Tibial artery (tissue), 4 donors: ENCODE measurements at places on chromosomes 13 and 19.

- H3K4me1 ChIP-seq, result no peaks in the 10 kb centered on the region
- H3K27ac ChIP-seq, result no peak overlapping the region
- no peaks in the 10 kb centered on the region for H3K27me3 ChIP-seq
- no peaks in the 10 kb centered on the region for H3K36me3 ChIP-seq
Measured at GRCh38 chr19:440391-441212, 20.2 kb downstream of the SHC2 start.

- H3K27me3 ChIP-seq, result no peaks in the 10 kb centered on the region
- no peak for DNase-seq
- H3K36me3 ChIP-seq, result no peaks in the 10 kb centered on the region
- H3K4me3 ChIP-seq, result no peak overlapping the region
Measured at GRCh38 chr13:30107521-30108136, 199.7 kb downstream of the KATNAL1 start.

- H3K27ac ChIP-seq, result no peak overlapping the region
- H3K27me3 ChIP-seq, result no peaks in the 10 kb centered on the region
- H3K4me3 ChIP-seq, result no peak overlapping the region
- H3K4me1 ChIP-seq, result no peaks in the 10 kb centered on the region
Measured at GRCh38 chr13:75486146-75487062, 4.4 kb upstream of the TBC1D4 start.

GRCh38 chr19:2033825-2034159 is 17.3 kb downstream of the MKNK2 start:
- H3K4me1 ChIP-seq, result peaks cover 38% of the 10 kb centered on the region
- H3K27me3 ChIP-seq, result no peaks in the 10 kb centered on the region
- no peak overlapping the region for H3K4me3 ChIP-seq

GRCh38 chr13:27659145-27659865 is 37.6 kb downstream of the POLR1D start:
- no peaks in the 10 kb centered on the region for H3K27me3 ChIP-seq
- no peak for DNase-seq
- no peaks in the 10 kb centered on the region for H3K36me3 ChIP-seq
- H3K4me3 ChIP-seq, result no peak overlapping the region

DNA sequence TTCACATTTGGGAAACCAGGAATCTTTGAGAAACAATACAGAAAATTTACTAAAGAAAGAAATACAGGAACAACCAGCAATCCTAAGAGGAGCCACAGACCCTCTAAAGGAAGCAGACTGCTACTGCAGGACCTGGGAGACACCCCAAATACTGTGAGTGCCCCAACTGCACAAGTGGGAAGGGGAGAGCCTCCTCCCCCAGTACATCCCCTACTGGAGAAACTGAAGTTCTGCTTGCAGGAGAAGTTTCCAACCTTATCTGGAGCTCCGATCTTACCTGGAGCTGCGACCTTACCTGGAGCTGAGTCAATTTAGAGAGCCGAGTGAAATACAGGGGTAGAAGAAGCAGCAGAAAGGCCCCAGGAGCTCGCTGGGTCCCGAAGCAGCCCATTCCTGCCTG is 236.4 kb upstream of the SPRY2 start:
- no peaks in the 10 kb centered on the region for H3K27me3 ChIP-seq
- no peak overlapping the region for H3K4me3 ChIP-seq
- DNase-seq, result no peak
- H3K4me1 ChIP-seq, result no peaks in the 10 kb centered on the region

- H3K36me3 ChIP-seq, result peaks cover 5% of the 10 kb centered on the region
- no peak overlapping the region for H3K4me3 ChIP-seq
- H3K27ac ChIP-seq, result peak overlapping the region; percentile 99
Measured at GRCh38 chr19:13005861-13006370, 10.6 kb downstream of the NFIX start.

GRCh38 chr19:6540918-6541689 is 10.3 kb downstream of the TNFSF9 start:
- H3K4me1 ChIP-seq, result no peaks in the 10 kb centered on the region
- H3K36me3 ChIP-seq, result no peaks in the 10 kb centered on the region
- H3K27me3 ChIP-seq, result peaks cover 20% of the 10 kb centered on the region
- DNase-seq, result no peak

DNA sequence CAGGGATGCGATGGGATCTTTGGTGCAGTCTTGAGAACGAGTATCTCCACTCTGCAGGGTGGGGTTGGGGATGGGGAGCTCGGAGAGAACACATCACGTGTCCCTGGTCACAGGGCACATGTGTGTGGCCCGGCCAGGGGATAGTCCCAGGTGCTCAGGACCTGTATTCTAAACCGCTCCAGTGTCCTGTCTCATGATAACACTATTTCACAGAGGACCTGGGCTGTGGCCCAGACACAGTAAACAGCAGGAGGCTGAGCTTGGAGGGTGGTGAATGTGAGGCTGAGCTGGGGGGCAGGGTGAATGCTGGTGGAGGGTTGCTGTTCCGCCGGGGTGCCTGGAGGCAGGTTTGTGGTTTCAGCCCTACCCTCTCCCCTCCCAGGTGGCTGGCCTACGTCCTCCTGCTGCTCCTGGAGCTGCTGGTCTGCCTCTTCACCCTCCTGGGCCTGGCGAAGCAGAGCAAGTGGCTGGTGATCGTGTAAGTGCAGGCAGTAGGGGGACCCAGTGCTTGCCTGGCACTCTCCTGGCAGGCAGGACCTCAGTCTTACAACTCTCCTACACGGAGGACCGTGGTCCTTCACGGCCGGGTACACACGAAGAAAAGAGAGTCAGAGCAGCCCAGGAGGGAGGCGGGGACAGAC is 11.1 kb downstream of the TTYH1 start:
- peaks cover 71% of the 10 kb centered on the region for H3K27me3 ChIP-seq
- no peak overlapping the region for H3K27ac ChIP-seq
- H3K4me1 ChIP-seq, result peaks cover 12% of the 10 kb centered on the region
- no peak for DNase-seq

GRCh38 chr19:45791744-45792469 is 738 bp downstream of the DMWD start:
- H3K4me1 ChIP-seq, result peaks cover 17% of the 10 kb centered on the region
- H3K36me3 ChIP-seq, result peaks cover 42% of the 10 kb centered on the region
- no peak for DNase-seq
- H3K27ac ChIP-seq, result peak overlapping the region; percentile 75
- H3K4me3 ChIP-seq, result peak overlapping the region; percentile 62
- no peaks in the 10 kb centered on the region for H3K27me3 ChIP-seq

DNA sequence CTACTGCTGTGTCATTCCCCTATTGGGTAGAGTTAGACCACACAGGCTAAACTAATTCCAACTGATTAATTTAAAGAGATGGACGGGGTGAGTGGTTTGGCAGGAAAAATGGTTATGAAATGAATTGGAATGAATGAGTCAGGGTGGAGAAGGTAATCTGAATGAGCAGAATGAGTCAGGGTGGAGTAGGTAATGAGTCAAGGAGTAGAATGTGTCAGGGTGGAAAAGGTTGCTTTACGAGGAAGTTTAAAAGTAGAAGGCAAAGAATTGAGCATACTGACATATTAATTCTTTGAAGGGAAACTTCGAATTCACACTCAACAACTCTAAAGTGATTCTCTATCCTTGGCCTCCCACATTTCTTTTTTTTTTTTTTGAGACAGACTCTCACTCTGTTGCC is 12.7 kb upstream of the ZNF121 start:
- no peak overlapping the region for H3K4me3 ChIP-seq
- no peaks in the 10 kb centered on the region for H3K4me1 ChIP-seq
- no peaks in the 10 kb centered on the region for H3K27me3 ChIP-seq
- no peaks in the 10 kb centered on the region for H3K36me3 ChIP-seq

DNA sequence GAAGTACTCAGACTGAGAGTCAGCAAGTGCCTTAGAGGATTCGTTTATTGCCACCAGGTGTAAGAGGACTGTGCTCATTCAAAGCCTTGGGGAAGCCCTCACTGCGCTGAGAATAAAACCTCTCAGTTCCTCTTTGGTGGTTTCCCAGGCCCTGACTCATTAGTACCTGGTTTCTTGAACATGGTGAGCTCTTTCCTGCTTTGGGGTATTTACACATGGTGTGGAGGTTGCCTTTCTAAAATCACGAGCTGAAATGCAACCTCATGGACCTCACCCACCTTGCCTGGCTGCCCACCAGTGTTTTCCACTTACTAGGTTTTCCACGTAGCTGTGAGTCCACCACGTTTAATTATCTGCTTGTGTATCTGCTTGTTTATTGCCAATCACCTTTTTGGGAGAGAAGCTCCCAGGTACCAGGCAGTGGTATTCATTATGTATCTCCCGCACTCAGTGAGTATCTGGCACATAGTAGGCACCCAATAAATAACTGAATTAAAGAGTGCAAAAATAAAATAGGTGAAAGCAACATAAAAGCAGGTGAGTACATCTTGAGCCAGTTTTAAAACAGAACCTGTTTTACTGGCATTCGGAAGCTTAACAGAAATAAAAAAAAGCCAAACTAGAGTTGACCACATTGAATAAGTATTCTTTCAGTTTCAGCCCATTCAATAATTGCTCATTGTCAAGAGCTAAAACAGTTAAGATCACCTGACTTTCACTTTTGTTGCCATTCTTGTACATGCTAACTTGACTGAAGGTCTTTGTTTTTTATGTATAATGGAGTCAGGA is 533.0 kb downstream of the MYO16 start:
- no peak overlapping the region for H3K4me3 ChIP-seq
- H3K27ac ChIP-seq, result no peak overlapping the region
- no peaks in the 10 kb centered on the region for H3K27me3 ChIP-seq
- H3K36me3 ChIP-seq, result no peaks in the 10 kb centered on the region

GRCh38 chr13:49029570-49029969 is 53.9 kb downstream of the FNDC3A start:
- H3K27me3 ChIP-seq, result no peaks in the 10 kb centered on the region
- H3K36me3 ChIP-seq, result no peaks in the 10 kb centered on the region
- no peaks in the 10 kb centered on the region for H3K4me1 ChIP-seq
- no peak for DNase-seq
- H3K27ac ChIP-seq, result no peak overlapping the region

DNA sequence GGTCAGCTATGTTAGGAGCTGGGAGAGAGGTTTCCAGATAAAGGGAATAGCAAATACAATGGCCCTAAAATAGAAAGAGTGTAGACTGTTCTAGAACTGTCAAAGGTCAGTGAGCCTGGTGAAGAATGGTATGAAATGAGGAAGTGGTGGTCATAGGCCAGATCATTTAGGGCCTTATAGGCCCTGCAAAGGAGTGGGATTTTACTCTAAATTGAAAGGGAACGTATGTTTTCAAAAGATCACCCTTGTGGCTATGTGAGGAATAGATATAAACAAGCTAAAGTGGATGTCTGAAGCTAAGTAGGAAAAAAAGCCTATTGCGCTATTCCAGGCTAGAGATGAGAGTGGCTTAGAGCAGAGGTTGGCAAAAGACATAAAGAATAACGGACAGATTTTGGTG is 70.7 kb upstream of the TDRD3 start:
- no peak overlapping the region for H3K4me3 ChIP-seq
- H3K4me1 ChIP-seq, result no peaks in the 10 kb centered on the region
- no peaks in the 10 kb centered on the region for H3K36me3 ChIP-seq
- H3K27me3 ChIP-seq, result no peaks in the 10 kb centered on the region
- no peak for DNase-seq

DNA sequence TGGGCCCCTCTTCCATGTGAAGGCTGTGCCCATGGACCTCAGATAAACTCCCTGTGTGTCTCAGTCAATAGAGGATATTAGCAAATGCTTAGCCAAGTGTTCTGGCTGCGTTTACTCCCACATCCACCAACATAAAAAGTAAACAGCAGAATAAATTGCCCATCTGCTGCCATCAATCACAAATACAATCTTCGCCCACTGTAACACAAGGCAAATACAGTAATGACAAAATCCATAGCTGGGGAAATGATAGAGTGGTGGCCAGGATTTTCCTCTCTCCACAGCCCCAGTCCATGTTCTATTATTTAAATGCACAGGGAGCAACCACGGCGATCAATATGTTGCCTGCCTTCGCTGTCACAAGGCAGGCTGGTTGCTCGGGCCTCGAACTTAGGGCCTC is 376.5 kb downstream of the UQCRFS1 start:
- DNase-seq, result no peak
- no peaks in the 10 kb centered on the region for H3K36me3 ChIP-seq
- no peak overlapping the region for H3K4me3 ChIP-seq

DNA sequence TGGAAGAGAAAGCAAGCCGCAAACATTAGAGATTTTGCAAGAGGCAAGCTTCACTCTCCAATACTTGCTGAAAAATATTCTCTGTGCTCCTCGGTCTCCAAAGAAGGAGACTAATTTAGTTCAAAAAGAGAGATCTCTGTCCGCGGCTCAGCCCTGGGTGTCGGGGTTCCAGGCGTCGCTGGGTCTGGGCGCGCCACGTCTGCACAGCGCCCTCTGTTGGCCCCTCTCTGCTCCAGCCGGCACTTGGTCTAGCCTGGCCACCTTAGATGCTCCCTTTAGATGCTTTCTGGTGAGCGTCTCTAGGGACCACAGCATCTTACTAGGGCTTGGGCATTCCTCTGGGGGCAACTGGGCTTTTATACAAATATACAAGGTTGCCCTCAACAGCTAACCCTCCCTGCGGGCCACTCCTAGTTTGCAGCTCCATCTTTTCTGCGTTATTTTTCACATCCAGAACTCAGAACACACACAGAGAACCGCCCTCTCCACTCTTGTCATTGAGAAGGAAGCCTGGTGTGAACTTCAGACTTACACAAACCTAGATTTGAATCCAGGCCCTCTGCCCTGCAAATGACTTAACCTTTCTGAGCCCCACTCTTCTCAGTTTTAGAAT is 78.3 kb downstream of the CYSLTR2 start:
- no peak overlapping the region for H3K27ac ChIP-seq
- H3K4me1 ChIP-seq, result peaks cover 16% of the 10 kb centered on the region
- no peaks in the 10 kb centered on the region for H3K27me3 ChIP-seq
- no peaks in the 10 kb centered on the region for H3K36me3 ChIP-seq

GRCh38 chr19:33411621-33412180 is 38.2 kb downstream of the CEBPG start:
- no peak overlapping the region for H3K4me3 ChIP-seq
- H3K27ac ChIP-seq, result no peak overlapping the region
- H3K4me1 ChIP-seq, result peaks cover 4% of the 10 kb centered on the region
- H3K27me3 ChIP-seq, result no peaks in the 10 kb centered on the region
- H3K36me3 ChIP-seq, result peaks cover 10% of the 10 kb centered on the region

- H3K27ac ChIP-seq, result no peak overlapping the region
- DNase-seq, result no peak
- peaks cover 71% of the 10 kb centered on the region for H3K36me3 ChIP-seq
- no peak overlapping the region for H3K4me3 ChIP-seq
- H3K4me1 ChIP-seq, result no peaks in the 10 kb centered on the region
Measured at GRCh38 chr13:41075034-41075433, 13.7 kb downstream of the WBP4 start.
